ENCODE measurements at places on chromosomes 6 and 20.

DNA sequence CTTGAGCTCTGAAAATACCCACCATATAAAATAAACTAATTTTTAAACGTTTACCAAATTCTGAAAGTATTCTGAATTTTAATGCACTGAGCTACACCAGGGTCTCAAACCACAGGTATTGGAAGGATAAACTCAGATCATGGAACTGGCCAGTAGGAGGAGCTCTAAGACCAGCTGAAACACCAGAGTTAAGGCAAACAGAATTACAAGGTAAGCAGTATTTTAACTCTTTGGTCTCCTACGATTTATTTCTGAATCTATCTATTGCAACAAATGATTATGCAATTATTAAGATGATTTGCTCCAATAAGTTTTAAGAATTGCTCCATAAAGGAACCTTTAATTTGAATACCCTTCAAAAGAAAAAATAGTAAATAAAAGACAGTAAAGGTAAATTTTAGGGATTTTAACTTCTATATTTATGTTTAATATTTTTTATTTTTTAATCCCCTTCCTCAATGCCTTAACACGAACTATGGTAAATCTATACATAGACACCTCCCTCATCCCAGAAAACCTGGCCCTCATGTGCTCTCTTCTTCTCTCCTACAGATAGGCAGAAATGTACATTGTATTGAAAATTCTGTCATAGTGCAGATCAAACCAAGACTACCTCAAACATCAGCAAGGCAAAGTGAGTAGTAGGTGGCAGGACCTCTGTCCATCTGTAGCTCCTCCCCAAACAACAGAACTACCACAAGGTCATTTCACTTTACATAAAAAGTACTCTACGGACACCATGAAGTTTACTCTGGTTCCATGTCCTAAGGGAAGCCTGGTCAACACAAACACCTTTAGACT is 58.4 kb downstream of the SMLR1 start:
- DNase-seq, result no peak

DNA sequence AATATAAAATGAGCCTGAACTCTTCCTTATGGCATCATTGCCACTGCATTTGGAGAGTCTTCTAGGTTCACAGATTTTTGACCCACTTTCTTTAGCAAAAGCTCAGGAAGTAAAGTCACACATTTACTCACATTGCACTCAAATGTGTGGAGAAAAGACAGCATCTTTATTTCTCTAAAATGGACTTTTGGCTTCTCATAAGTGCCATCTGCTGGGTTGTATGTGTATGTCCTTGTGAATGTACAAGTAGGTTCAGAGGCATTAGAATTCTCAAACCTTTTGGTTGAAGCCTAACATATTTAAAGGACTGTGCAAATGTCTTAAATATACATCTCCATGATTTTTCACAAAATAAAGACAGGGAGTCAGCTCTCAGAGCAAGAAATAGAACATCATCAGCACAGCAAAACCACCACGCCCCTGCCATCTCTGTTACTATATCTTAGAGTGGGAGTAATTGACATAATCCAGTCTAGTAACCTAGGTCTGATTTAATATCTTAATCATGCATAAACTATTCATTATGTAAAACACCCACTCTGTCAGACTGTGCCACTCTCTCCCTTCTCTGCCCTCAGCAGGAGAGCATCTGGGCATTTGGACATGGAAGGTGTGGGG is 42.2 kb upstream of the SPTLC3 start:
- DNase-seq, result no peak

DNA sequence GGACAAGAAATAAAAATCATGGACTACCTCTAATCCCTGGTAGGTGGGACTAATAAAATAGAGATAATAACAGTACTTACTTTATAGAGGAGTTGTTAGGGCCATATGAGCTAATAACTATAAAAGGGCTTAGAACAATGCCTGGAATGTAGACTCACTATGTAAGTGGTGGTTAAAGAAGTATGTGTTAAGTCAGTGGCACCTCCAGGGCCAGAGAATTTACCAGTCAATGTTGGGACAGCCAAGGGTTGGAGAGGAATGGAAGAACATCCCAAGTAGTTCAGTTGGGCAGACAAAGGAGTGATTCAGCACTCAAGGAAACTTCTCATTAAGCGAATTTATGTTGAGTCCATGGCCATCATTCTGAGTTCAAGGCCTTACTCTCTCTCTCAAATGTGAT is 116.8 kb downstream of the OTOR start:
- no peak for DNase-seq

DNA sequence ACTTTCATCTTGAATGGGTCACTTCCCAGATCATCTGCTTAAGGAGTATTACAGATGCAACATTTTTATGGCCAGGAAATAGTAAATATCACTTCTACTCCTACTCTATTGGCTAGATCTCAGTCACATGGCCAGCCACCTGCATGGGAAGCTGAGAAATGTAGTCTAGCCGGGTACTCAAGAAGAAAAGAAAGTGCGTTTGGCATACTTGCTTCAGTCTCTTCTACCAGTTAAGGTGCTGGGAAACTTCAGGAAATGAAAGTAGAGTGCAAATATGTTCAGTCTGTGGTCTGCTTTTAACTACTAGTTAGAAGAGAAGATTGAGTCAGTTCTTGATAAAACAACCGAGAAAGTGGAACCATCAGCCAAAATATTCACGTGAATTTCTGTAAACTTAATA is 129.2 kb downstream of the PDSS2 start:
- DNase-seq, result peak; percentile 61

- DNase-seq, result no peak
Observed at GRCh38 chr6:85283436-85283835, 166.4 kb upstream of the NT5E start.

- no peak for DNase-seq
Observed at GRCh38 chr6:98932381-98932780, 15.4 kb downstream of the FBXL4 start.
